ENCODE measurements at places on chromosomes 12 and 14.

- no peak for DNase-seq
These were observed 22.2 kb upstream of the OVCH1 start for GRCh38 chr12:29519585-29520182.

DNA sequence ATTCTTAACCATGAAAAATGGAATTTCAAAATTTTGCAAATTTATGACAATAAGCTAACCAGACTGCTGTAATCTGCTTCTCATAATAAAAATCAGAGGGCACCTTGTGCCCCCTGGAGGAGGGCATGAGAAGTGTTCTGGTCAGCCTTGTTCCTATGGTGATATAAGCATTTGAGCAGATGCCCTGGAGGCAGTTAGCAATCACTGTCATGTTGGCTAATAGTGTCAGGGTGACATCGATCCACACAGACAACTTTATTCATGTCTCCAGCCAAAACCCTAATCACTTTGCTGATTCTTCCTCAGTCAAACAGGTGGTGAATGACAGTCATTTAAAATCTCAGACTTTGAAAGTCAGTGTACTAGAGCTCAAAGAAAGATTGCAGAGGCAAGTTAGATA lies 943.0 kb downstream of the GALC start:
- no peak for DNase-seq

- DNase-seq = no peak
These were observed 68.5 kb upstream of the CAPRIN2 start for GRCh38 chr12:30823156-30823699.

DNA sequence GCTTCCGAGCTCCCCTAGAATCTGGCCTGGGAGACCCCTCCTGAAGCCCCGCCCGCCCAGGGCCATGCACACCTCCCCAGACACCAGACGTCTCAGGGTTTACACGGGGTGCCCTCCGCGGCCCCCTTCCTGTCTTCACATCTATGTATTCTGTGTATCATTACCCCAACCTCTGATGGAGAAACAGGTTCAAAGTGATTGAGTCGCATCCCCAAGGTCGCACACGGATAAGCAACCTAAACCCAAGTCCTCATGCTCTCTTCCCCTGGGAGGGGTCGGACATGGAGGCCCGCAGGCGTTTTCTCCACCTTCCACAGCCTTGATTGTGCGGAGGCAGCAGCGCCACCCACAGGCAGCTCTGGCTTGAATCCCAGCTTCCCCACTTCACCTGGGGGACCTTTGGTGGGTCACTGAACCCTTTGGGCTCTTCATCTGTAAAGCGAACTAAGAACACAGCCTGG lies 237.3 kb downstream of the BCL11B start:
- DNase-seq = no peak

GRCh38 chr14:38951451-38951850 lies 151.6 kb downstream of the SEC23A start:
- DNase-seq = peak; percentile 83

DNA sequence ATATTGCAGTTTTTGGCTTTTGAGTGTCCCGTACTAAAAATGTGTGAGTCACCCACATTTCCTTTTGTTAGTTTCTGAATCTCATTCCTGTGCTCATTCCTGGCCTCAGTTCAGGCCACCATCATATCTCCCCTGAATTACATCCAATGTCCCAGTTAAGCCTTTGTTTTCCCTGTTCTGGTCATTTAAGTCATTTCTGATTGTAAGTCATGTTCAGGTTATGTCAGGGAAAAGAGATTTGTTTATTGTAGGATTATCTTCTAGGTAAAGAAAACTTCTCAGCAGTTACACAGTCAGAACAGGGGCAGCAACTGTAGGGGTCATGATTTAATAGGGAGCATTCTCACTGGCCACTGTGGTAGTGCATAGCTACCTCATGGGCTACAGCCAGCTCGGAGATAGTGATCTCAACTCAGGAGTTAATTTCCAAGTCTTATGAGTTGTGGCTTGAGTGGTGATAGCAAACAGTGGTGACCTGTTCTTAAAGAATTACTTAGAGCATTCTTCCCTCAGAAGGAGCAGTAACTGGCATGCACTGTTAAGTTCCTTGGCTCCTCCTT lies 6.7 kb downstream of the DDX47 start:
- DNase-seq = peak; percentile 97

DNA sequence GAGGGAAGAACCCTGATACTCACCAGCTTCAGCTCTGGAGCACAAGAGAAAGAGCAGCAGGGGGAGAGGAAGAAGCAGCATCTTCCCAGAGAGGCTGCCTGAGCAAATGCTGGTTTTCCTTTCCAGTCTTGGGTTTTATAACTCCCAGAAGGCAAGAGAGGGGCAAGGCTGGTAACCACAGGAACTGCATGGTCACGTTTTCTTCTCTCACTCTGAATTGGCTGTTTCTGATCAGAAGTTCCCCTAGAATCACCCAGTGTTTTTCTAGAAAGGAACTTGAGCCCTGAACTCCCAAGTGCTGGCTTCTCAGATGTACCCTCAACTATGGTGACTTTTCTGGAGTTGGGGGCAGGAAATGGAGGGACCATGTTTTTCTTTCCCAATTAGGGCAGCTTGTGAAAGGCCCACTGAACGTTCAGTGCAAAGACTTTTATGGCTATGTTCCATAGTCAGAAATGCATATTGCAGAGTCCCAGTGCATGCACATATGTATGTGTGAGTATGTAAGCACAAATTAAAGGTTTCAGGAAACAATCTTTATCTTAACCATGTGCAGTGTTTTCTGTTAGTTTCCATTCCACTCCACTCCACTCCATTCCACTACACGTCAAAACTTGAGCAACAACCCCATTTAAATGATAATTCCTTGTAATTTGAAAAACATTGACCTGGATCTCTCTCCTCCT lies at the start of gene CMA1:
TSS of gene CMA1 (minus strand) at position 111 of the 686 bp plus-strand sequence. CDS start at position 81, 30 bp downstream.
- DNase-seq = no peak

DNA sequence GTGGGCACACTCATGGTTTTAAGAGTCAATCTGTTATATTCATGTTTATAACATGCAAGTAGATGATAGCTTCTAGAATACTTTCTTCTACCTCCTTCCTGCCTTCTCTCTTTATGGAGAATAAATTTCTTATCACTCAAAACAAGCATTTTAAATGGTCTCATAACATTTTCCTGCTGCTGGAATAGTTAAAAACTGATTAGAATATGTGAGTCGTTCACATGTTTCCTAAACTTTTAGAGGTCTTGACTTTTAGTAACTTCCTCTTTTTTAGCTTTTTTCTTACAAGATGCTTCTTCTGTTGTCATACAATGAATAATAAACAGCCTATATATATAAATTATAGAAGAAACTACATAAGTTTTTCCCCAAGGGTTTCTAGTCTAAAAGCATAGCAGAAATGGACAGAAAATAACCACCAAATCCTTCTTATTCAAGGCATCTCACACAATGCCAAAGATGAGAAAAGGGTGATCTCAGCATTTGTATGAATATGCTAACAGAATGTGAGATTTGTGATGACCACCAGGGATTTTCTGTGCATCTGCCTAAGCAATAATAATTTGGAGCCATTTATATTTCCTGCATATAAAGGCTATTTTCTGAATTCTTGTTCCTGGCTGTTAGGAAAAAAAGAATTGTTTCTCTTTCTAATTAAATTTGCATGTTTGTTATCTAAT lies 127.8 kb downstream of the DAAM1 start:
- DNase-seq = no peak

DNA sequence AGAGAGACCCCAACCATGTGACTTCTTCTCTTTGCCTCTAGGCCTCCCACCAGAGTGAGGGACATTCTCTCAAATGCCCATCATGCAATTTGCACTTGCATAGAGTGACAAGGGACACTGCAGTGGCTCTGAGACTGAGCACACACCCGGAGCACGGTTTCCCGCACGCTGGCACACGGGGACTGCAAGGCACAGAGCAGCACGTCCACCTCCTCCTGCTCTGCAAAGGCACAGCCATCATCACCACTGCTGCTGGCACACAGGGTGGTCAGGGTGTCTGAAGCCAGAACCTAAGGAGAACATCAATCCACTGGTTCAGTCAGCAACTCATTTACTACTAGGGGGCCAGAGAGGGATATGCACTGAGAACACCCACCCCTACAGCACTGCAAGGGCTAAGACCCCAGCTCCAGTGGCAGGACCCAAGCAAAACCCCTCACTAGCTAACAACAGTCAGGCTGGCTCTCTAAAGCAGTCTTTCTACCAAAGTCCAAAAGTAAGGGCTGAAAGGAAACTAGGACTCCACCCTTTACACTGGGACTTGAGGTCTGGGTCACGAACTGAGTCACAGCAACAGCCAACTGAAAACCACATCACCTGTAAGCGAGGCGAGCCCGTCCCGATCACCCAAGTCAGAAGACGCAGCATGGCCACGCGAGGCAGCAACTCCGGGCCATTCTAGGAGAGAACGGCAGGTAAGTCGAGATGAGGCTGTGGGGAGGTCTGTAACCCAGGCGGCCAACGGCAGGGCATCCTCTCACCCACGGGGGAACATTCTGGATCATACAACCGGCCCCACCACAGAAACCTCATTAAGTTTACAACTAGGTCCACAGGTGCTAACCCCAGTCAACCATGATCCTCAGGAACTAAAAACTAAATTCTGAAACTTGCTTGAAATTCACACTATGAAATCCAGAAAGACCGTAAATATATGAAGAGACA lies 37.9 kb downstream of the GCN1 start:
- DNase-seq = no peak

GRCh38 chr14:65318636-65319506 lies 93.7 kb upstream of the FUT8 start:
- no peak for DNase-seq

DNA sequence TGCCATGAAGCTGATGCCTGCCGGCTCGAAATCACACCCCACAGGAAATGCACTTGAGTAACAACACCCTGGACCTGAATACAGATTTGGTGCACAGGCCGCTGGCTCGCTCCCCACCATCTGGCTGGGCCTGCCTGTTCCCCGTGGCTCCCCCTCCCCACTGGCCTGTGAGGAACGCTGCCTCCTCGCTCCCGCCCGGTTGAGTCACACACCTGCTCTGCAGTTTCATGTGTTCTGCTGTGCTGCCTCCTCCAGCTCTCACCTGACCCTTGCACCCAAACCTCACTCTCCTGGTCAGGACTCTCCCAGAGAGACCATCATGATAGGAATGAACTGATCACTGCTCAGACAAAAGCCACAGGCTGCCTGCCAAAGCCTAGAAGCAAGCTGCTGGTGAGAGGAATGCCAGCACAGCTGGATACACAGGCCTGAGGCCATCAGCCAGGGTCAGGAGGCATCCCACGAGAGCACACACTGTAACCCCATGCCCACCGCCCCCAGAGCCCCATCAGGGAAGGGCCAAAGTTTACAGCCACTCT lies 3.8 kb upstream of the SIVA1 start:
- DNase-seq = no peak

DNA sequence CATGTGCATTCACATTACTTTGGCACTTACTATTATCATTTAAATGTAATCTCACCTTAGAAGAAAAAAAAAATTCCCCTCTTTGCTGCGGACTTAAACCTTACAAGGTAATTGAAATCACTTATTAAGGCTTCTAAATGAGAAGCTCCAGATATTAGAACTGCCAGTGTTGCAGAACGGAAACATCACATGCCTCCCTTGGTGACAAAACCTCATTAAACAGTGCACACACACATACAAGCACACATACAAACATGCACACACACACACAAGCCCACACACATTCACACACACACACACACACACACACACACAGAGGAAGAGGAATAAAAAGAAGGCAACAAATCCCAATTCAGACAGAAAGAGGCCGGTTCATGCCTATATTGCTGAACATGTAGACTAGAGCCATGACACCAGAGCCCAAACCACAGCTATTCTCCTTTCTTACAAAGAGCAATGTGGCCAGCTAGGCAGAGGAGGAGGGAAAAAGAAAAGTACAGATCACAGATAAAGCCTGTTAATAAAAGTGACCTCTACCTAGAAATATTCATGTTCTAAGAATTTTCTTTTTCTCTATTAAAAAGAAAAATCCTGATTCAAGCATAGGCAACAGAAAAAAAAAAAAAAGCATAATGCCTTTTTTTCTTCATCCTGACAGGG lies 405.2 kb upstream of the FLRT2 start:
- no peak for DNase-seq

DNA sequence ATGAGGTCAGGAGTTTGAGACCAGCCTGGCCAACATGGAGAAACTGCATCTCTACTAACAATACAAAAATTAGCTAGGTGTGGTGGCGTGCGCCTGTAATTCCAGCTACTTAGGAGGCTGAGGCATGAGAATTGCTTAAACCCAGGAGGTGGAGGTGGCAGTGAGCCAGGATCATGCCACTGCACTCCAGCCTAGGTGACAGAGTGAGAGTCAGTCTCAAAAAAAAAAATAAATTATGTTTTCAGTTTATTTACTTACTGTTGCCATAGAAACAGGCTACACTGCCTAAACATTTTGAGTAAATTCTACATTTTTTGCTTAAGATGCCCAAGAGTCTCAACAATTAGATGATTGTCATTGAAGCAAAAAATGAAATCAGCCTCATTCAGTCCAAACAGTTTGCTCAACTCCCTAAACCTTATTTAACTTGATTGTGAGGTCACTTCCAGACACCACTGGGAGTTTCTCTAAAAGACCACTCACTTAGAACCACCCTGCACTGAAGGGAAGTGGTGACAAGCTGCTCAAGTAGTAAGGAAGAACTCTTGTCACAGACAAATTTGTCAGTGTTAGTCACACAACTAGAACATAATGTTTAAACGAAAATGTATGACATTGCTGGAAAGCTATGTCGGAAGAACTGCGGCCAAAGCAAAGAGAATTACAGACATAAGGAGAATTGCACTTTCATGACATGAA lies 9.8 kb upstream of the GNPNAT1 start:
- DNase-seq = no peak
